Renal cortical epithelial cell (primary cell): ENCODE measurements at places on chromosomes 5 and 9.
A peak's percentile ranks its signal among the peaks of the same experiment; 100 is the strongest.

- no peak for DNase-seq
Observed at GRCh38 chr5:174011441-174011840, 22.5 kb downstream of the C5orf47 start.

DNA sequence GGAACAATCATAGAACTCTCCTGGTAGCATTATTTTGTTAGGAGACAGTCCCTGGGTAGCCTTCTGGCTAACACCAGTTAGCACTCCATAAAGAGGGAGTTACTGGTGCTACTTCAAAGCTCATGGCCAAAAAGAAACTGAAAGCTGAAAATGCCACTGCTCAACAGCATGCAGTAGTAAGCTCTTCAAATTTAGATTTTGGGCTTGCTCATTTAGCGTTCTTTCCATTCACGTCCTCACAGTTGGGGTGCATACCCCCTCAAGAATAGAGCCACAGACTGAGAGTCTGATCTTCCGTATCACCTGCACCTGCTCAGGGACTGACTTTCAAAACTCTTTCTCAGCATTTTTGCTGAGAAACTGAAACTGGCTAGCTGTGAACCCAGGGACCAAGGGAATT, 24.7 kb downstream of the NTRK2 start:
- DNase-seq, result no peak

- no peak for DNase-seq
Observed at GRCh38 chr5:54986269-54986654, 869 bp upstream of the ESM1 start.

DNA sequence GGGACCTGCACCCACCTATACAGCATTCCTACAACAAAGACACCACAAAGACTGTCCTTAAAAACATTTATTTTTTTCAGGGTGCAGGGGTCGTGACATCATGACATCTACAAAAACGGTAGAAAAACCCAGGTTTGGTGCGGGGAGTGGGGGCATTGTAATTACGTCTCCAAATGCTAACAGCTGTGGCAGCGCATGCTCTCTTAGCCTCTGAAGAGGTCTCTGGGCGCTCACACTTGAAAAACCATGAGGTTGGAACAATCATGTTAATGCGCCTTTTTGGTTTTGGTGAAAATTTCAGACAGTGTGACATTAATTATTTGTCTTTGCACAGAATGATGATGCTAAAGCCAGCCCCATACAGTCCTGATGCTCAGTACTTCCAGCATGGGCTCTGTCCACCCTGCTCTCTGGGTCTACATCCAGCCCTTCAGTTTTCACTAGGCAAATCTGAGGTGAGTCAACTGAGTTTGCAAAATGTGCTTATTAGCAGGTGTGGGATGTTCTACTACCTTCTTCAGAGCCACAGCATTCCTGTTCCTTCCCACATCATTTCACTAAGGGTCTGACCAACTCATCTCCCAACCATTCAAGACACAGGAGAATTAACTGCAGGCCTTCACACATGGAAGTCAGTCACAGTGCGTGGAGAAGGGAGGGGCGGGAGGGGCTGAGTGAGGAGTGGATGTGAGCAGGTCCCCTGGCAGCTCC, 14.1 kb downstream of the ALDH1B1 start:
- no peak for DNase-seq

DNA sequence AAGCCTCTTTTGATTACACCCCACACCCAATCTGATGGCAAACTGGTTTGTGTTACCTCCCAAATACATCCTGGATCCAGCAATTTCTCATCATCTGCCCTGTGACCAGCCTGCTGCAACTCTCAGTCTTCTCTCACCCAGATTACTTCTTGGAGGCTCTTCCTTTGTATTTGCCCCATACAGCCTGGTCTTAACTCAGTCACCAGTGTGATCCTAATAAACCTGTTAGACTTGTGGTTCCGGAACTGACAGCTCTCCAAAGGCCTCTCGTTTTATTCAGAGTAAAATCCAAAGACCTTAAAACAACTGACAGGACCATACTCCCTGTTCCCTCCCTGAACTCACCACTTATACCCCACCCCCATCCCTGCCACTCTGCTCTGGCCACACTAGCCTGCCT, 228.2 kb upstream of the PAPPA start:
- DNase-seq, result no peak

- peak; percentile 50 for DNase-seq
Observed at GRCh38 chr5:150139334-150139733, 16.3 kb downstream of the PDGFRB start.

GRCh38 chr5:104965006-104965405, 1402.4 kb upstream of the NUDT12 start:
- no peak for DNase-seq

DNA sequence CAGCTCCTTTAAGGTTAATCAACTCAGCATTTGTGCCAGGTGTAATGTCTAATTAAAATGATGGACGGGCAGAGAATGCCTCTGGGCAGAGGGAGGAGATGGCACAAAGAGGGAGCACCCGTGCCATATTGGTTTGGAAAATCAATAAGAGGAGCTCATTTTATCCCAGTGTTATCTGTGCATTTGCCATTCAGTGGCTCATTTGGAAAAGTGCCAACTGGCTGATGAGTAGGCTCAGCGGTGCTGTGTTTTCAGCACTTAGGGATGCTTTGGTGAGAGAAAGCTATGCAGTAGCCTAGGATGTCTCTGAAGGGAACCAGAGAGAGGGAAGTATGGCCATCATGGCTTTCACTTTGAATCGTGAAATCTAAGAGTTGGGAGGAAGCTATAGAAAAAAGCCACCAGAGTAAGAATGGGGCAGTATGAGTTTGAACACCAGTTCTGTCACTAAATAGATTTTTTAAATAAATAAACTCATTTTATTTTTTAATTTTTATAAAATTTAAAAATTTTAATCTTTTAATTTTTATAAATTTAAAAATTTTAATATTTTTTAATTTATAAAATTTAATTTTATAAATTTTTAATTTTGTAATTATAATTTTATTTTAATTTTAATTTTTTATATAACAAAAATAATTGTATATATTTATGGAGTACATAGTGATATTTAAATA, 472.8 kb downstream of the BRINP1 start:
- DNase-seq, result no peak

GRCh38 chr5:54084696-54085095, 225.7 kb downstream of the ARL15 start:
- no peak for DNase-seq

- no peak for DNase-seq
Observed at GRCh38 chr9:28563291-28563934, 990.1 kb upstream of the C9orf72 start.
